Fibroblast of lung (primary cell): ENCODE measurements at places on chromosomes 2 and 18. TPM values are rescaled to one million over a fixed set of nuclear protein-coding genes. Genes with fewer than 3 reads are reported as not detected.

- no peaks in the 10 kb centered on the region for H3K27me3 ChIP-seq
- H3K4me1 ChIP-seq, result peaks cover 16% of the 10 kb centered on the region
- DNase-seq, result peak; percentile 56
- no peak overlapping the region for H3K4me3 ChIP-seq
These were observed 38.0 kb downstream of the SLC4A1AP start for GRCh38 chr2:27701676-27702075.

Gene EVX2
- polyA plus RNA-seq, result not detected in 2 replicates

GRCh38 chr2:223727562-223727961 is 109.8 kb downstream of the AP1S3 start:
- H3K4me1 ChIP-seq, result peaks cover 14% of the 10 kb centered on the region
- H3K27ac ChIP-seq, result no peak overlapping the region

DNA sequence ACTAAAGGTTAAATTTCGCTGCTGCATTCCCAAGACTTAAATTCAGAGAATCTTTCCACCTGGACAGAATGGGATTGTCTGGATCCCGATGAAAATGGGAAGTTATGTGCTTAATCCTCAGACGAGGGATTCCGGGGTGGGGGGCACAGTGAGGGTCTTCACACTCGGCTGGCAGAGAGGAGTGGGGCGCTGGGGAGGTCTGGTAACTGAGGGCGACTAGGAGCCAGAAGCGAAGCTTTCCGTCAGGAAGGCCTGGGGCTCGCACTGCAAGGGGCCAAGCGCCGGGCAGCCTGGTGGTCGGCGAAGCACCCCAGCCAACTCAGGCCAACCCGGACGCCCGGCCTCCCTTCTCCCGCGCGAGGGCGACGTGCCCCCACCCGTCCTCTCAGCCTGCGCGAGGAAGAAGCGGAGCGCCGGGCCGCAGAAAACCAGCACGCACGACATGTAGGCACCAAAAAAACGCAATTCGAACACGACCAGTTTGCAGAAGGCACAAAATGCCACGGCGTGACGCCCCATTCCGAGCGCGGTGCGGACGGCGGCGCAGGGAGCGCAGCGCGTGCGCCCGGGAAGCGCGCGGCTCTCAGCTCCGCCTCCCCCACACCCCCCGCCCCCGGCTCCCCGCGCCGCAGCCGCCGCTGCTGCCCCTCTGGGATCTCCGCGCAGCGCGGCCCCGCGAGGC is 188.1 kb downstream of the ZEB2 start:
- H3K36me3 ChIP-seq, result no peaks in the 10 kb centered on the region
- peak overlapping the region; percentile 90 for H3K27ac ChIP-seq
- no peaks in the 10 kb centered on the region for H3K4me1 ChIP-seq
- H3K27me3 ChIP-seq, result no peaks in the 10 kb centered on the region
- H3K4me3 ChIP-seq, result peak overlapping the region; percentile 50

GRCh38 chr2:160252278-160252887 is 52.3 kb upstream of the ITGB6 start:
- peak; percentile 32 for DNase-seq
- H3K27me3 ChIP-seq, result no peaks in the 10 kb centered on the region
- H3K27ac ChIP-seq, result no peak overlapping the region
- no peak overlapping the region for H3K4me3 ChIP-seq
- no peaks in the 10 kb centered on the region for H3K36me3 ChIP-seq

Gene CREG2
- polyA plus RNA-seq, result 0.08 and 0.84 TPM in 2 replicates

- peaks cover 16% of the 10 kb centered on the region for H3K4me1 ChIP-seq
- no peaks in the 10 kb centered on the region for H3K27me3 ChIP-seq
- DNase-seq, result no peak
- H3K4me3 ChIP-seq, result no peak overlapping the region
- H3K27ac ChIP-seq, result peak overlapping the region; percentile 90
These were observed 96.7 kb upstream of the SLC39A10 start for GRCh38 chr2:195560209-195560895.

Gene REEP1
- polyA plus RNA-seq, result 0.02 and 0.14 TPM in 2 replicates

GRCh38 chr2:113113807-113114206 is 13.6 kb upstream of the IL1RN start:
- DNase-seq, result no peak
- no peak overlapping the region for H3K27ac ChIP-seq

DNA sequence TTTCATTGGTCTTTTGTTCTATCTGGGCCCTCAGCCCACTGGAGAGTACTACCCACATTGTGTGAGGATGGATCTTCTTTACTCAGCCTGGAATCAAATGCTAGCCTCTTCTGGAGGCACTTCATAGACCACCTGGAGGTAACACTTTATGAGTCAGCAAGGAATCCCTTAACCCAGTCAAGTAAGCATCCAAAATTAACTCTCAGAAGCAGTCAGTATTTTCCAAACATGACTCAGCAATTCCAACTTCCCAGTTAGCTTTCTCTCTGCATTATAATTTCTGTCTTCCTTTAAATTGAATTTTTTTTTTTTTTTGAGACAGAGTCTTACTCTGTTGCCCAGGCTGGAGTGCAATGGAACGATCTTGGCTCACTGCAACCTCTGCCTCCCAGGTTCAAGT is 142.7 kb downstream of the ACKR3 start:
- H3K4me1 ChIP-seq, result no peaks in the 10 kb centered on the region
- no peaks in the 10 kb centered on the region for H3K36me3 ChIP-seq
- no peak overlapping the region for H3K27ac ChIP-seq
- DNase-seq, result peak; percentile 26
- no peaks in the 10 kb centered on the region for H3K27me3 ChIP-seq

Gene GAREM2
- polyA plus RNA-seq, result 1.6 TPM in 2 replicates

GRCh38 chr2:98356729-98357128 is 10.5 kb downstream of the CNGA3 start:
- H3K27me3 ChIP-seq, result no peaks in the 10 kb centered on the region
- no peak overlapping the region for H3K4me3 ChIP-seq
- no peak overlapping the region for H3K27ac ChIP-seq
- H3K4me1 ChIP-seq, result no peaks in the 10 kb centered on the region
- no peak for DNase-seq

Gene HOXD13
- polyA plus RNA-seq, result not detected in 2 replicates

GRCh38 chr18:22841840-22842239 is 91.3 kb upstream of the RBBP8 start:
- no peaks in the 10 kb centered on the region for H3K27me3 ChIP-seq
- H3K4me1 ChIP-seq, result peaks cover 5% of the 10 kb centered on the region
- peak; percentile 42 for DNase-seq

DNA sequence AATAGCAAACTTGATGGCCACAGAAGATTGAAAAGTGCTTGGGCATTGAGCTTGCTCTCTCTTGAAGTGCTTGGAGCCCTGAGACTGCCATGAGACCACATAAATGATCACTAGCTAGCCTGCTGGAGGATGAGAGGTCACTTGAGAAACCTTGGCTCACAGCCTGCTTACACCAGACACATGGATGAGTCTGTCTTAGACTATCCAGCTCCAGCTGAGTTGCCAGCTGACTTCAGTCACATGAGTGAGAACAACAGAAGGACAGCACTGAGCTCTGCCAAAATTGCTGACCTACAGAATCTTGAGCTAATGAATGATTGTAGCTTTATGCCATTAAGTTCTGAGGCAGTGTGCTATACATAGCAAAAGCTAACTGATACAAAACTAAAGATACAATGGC is 18.1 kb downstream of the NABP1 start:
- peaks cover 10% of the 10 kb centered on the region for H3K4me1 ChIP-seq
- no peaks in the 10 kb centered on the region for H3K27me3 ChIP-seq

DNA sequence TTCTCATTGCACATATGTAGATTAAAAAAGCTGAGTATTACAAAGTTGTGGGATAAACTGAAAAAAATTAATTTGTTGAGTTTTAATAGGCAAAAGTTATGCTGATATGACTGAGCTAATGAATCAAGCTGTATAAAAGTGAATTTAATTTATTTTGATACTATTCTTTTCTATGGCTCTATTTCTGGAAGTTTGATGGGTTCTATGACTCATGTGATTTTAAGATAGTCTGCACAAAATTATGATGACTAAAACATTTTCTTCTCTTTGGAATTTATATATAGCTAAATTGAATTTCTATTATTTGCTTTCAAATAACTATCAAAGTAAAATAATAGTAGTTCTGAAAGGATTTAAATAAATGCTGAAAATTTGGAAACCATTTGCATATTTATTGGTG is 71.0 kb upstream of the MMADHC start:
- no peak for DNase-seq
- no peaks in the 10 kb centered on the region for H3K27me3 ChIP-seq
- no peak overlapping the region for H3K27ac ChIP-seq
- H3K4me3 ChIP-seq, result no peak overlapping the region

- H3K36me3 ChIP-seq, result no peaks in the 10 kb centered on the region
- DNase-seq, result no peak
- no peaks in the 10 kb centered on the region for H3K27me3 ChIP-seq
- no peak overlapping the region for H3K4me3 ChIP-seq
- H3K4me1 ChIP-seq, result no peaks in the 10 kb centered on the region
- no peak overlapping the region for H3K27ac ChIP-seq
These were observed 147.8 kb downstream of the ARHGAP28 start for GRCh38 chr18:6877288-6877687.

GRCh38 chr2:157959249-157959648 is 83.1 kb upstream of the ACVR1 start:
- H3K27me3 ChIP-seq, result no peaks in the 10 kb centered on the region
- DNase-seq, result no peak
- H3K27ac ChIP-seq, result no peak overlapping the region
- H3K4me1 ChIP-seq, result no peaks in the 10 kb centered on the region

DNA sequence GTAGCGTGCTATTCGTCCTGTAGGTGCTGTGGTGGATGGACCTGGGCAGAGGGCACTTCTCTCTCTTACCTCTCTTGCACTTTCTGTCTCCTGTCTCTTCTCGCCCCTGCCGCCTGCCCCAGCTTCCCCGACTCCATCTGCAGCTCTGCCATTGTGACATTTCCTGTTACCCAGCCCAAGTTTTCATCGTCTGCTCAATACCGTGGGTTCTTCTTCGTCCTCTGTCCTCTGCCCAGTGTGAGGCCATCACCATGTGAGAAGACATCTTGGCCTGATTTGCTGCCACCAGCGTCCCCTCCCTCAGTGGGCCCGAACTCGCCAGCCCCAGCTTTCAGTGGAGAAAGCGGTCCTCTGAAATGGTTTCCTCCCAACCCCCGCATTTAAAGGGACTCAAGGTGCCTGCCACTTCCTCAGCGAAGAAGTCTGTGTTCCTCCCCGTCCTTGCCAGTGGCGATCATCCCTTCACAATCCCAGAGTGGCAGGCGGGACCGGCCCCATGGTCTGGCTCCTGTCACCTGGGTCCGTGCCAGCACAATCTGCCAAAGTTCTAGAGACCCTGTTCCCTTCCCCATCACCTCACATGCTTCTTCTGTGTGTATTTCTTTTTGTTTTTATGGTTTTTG is 18.0 kb downstream of the TGOLN2 start:
- no peak for DNase-seq
- peaks cover 9% of the 10 kb centered on the region for H3K4me1 ChIP-seq
- peaks cover 5% of the 10 kb centered on the region for H3K36me3 ChIP-seq
- H3K27me3 ChIP-seq, result no peaks in the 10 kb centered on the region
- H3K4me3 ChIP-seq, result no peak overlapping the region

Gene GKN1
- polyA plus RNA-seq, result not detected in 2 replicates

Gene MYL1
- not detected in 2 replicates for polyA plus RNA-seq

Gene CRYGD
- polyA plus RNA-seq, result not detected in 2 replicates

GRCh38 chr2:62243983-62244382 is 48.1 kb downstream of the B3GNT2 start:
- no peaks in the 10 kb centered on the region for H3K4me1 ChIP-seq
- no peaks in the 10 kb centered on the region for H3K27me3 ChIP-seq
- H3K27ac ChIP-seq, result no peak overlapping the region
- DNase-seq, result no peak
- H3K36me3 ChIP-seq, result no peaks in the 10 kb centered on the region

Gene TNFAIP6
- 28.5 and 35.0 TPM in 2 replicates for polyA plus RNA-seq

Gene FAM237A
- not detected in 2 replicates for polyA plus RNA-seq

Gene POTEC
- not detected in 2 replicates for polyA plus RNA-seq

DNA sequence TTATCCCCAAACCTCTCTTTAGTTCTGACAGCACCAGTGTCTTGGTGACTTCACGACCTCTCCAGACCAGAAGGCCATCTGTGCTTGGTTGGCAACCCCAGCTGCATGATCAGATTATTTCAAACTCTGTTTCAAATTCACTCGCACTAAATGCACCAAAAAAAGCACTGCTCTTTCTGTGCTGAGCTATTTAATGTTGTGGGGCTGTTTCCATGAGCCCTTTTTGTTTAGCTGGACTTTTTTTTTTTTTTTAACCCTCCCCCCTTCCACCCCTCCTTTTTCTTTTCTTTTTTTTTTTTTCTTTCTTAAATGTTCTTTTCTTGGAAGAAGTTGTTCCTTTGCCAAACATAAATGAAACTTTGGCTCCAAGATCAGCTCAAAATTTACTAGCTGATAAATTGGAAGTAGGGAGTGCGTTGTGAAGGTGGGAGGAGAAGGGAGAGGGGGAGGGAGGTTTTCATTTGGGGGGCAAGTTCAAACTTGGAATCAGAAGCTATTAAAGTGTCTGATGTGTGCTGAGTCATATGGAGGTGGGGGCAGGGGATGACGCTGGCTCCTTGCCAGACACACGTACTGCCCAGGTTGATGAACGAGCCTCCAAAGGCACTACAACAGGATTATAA is 543.0 kb upstream of the TNP1 start:
- H3K36me3 ChIP-seq, result no peaks in the 10 kb centered on the region
- DNase-seq, result peak; percentile 73
- H3K27me3 ChIP-seq, result no peaks in the 10 kb centered on the region
- no peak overlapping the region for H3K4me3 ChIP-seq

- H3K27me3 ChIP-seq, result no peaks in the 10 kb centered on the region
- no peak overlapping the region for H3K4me3 ChIP-seq
- no peak for DNase-seq
- H3K27ac ChIP-seq, result no peak overlapping the region
- no peaks in the 10 kb centered on the region for H3K36me3 ChIP-seq
These were observed 170.3 kb upstream of the VRK2 start for GRCh38 chr2:57876313-57876712.
